ENCODE measurements at places on chromosomes 11 and 22.

DNA sequence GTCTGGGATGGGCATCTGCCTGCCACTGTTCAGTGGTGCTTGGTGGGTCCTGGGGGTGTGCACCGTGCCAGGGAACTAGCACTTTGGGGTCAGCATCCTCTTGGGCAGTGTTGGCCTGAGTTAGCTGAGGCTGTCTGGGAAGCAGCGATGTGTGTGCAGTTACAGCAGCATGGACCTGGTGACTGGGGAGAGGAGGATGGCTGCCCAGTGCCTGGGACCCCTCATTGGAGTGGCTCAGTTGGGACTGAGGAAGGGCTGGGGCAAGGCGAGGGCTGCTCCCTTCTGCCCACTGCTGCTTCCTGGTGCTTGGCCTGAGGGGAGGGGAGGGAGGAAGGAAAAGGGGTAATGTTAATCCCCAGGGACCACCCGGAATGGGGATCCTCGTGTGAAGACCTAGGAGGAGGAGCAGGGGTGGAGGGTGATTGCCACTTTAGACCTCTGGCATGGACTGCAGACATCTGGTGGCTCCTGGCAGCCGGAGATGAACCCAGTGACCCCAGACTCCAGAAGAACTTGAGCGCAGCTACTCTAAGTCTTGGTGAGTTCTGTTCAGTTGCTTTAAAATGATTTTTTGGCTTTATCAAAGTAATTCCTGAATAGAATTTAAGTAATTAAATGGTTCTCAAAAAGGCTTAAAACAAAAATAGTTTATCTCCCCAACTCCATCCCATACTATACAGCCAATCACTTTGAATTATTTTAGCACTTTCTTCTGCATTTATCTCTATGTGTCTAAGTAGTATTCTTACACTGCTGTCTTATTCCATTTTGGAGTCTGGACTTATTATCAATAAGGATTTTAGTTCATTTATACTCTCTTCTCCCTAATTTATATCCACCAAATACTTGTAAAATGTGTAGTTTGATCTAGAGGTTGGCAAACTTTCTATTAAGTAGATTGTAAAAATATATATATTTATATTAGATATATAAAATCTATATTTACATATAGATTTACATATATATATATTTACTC lies 15.4 kb upstream of the TMEM191C start:
- DNase-seq: no peak

- no peak for DNase-seq
Observed at GRCh38 chr11:17446482-17446881, 30.2 kb downstream of the ABCC8 start.

- DNase-seq: no peak
Observed at GRCh38 chr11:42709216-42709615, 602.6 kb upstream of the API5 start.

DNA sequence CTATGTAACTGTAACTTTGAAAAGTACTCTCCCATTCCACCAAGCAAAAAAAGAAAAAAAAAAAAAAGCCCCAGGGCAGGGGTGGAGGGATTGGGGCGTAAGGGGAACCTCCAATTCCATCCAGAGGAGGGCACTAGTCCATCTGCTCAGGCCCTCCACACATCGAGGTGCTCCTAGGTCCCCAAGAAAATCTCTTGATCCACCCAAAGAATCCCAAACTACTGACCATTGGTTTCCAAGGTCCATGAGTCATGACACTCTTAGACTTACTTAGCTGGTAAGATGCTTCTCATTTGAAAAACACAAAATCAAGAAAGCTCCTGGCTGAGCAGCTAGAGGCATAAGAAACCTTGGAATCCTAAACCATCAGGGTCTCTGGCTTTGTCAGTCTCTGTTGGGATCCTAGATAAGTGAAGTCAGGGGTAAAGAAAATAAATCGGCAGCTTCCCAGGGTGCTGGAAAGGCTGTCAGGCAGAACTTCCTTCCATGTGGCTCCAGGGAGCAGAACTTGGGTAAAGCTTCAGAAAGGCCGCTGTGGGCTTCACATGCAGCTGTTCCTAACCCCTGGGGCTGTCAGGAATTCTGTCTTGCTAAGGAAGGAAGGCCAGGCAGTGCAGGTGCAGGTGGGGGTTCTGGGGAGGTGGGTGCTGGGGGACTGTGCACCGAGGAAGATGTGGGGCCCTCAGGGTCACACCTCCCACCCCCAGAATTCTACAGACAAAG lies 49.4 kb upstream of the ADA2 start:
- DNase-seq: no peak

DNA sequence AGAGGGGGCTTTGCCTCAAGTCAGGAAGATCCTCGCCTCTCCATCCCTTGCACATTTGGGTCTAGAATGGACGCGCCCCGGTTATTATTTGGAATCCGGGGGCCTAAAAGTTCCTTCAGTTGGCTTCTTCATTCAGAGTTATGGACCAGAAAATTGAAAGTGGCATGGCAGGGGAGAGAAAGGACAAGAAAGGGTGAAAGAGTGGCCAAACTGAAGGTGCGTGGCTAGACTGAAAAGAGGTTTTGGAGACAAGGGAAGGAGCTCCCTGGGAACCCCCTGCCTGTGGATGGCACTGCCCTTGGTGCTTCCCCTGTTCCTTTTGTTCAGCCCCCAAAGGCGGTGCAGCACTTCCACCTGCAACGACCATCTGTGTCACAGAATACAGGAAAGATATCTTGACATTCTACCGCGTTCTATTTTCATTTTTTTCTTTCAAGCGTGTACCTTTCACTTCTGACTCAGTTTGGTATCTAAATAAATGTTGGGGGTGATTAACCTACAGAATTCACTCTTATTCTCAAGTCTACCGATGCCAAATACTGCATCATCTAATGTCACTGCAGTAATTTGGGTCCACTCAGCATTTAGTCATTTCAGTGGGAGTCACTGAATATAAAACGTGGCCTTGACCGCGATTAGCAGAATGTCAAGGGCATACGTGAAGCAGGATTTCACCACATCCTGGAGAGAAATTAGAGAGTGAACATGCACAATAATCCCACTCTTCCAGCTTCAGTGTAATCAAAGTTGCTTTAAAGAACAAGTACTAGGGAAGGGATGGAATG lies 88.1 kb upstream of the ARHGAP32 start:
- peak; percentile 15 for DNase-seq

GRCh38 chr11:57499983-57500461 lies 15.5 kb downstream of the SLC43A1 start:
- DNase-seq: no peak

All from nephron progenitor cell (in vitro differentiated cells).